ENCODE measurements at places on chromosomes 3 and 15.

DNA sequence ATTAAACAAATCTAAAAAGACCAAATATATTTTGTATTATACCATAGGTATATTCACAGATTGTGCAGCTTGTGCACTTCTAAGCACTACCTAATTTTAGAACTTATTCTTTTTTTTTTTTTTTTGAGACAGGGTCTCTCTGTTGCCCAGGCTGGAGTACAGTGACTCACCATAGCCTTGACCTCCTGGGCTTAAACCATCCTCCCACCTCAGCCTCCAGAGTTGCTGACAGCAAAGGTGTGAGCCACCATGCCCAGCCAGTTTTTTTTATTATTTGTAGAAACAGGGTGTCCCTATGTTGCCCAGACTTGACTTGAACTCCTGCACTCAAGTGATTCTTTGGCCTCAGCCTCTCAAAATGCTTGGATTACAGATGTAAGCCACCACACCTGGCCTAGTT, 11.9 kb upstream of the TKT start:
- DNase-seq, result no peak

DNA sequence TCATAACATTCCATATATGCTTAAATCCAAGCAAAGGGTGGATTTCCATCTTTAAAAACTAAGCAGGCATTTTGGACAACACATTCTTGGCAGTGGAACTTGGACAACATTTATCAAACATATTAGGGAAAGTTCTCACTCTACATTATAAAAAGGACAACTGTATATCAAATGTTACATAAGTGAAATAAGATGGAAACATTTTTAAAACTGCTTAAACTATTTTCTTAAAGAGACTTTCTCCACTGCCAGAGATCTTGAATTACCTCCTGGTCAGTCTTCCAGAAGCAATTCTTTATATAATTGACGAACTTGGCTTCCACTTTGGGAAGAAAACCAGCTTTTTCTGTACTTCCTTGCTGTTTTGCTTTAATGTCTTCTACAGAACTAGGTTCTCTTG, 109.3 kb downstream of the NEO1 start:
- DNase-seq, result no peak

GRCh38 chr3:188316723-188317070, 162.7 kb downstream of the LPP start:
- DNase-seq, result no peak

DNA sequence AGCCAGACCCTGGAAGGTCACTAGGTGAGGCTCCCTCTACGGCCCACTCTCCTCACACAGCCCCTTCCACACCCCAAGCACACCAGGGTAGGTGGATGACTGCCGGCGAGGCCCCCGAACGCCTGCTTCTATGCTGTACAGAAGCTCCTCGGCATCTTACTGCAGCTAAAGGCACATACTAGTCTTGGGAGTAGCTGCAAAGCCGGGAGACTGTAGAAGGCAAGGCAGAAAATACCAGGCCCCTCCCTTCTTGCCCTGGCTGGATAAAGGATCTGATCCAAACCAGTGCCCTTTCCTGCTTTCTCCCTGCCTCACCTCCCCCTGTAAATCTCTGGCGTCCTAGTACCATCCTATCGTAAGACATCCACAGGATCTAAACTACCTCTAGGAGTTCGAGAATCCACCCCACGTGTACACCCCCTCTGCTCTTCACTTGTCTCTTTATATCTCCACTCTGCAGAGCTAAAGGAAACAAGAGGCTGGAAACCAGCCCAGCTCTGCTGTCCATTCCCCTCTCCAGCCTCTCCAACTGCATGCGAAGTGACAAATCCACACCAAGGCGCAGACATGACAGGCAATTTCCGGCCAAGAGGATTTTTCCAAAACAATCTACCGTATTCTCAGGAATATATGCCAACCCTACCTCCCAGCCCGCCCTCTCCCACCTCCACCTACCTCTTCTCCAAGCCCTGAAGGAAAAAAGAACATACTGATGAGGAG, 11.8 kb downstream of the TNK2 start:
- DNase-seq, result no peak

GRCh38 chr3:152683521-152683999, 151.4 kb upstream of the P2RY1 start:
- no peak for DNase-seq

Data from NCI-H524 treated with DMSO at 0.1 percent for 48 hours (cell line).